ENCODE measurements at places on chromosomes 6 and 20. TPM values are rescaled to one million over a fixed set of nuclear protein-coding genes. Genes with fewer than 3 reads are reported as not detected.

- peaks cover 17% of the 10 kb centered on the region for H3K27me3 ChIP-seq
- H3K36me3 ChIP-seq: no peaks in the 10 kb centered on the region
- H3K4me1 ChIP-seq: no peaks in the 10 kb centered on the region
Measured at GRCh38 chr6:148240461-148240840, 102.2 kb upstream of the SASH1 start.

GRCh38 chr20:46317685-46318177 lies 9.4 kb upstream of the CDH22 start:
- H3K4me1 ChIP-seq: no peaks in the 10 kb centered on the region
- no peaks in the 10 kb centered on the region for H3K36me3 ChIP-seq
- no peak for DNase-seq
- no peak overlapping the region for H3K27ac ChIP-seq
- H3K27me3 ChIP-seq: peaks cover 87% of the 10 kb centered on the region

DNA sequence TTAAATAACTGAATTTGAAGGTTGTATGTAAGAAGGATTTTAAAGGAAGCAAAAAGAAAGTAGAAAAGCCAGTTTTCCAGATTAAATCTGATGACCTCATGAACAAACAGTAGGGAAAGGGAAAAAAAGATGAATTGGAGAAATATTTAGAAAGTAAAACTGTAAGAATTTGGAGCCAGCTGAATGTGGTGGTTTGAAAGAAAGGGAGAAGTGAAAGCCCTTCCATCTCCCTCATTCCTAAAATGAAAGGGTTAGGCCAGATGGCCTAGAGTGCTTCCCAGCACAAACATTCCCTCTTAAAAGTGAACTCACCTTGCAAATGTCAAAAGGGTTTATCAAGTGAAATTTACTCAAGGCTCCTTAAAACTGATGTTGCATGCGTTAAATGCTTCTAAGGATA lies 139.3 kb upstream of the COL21A1 start:
- no peak for DNase-seq
- no peaks in the 10 kb centered on the region for H3K27me3 ChIP-seq
- no peaks in the 10 kb centered on the region for H3K4me1 ChIP-seq
- no peak overlapping the region for H3K27ac ChIP-seq
- no peaks in the 10 kb centered on the region for H3K36me3 ChIP-seq

Gene JPH2
- total RNA-seq: not detected

DNA sequence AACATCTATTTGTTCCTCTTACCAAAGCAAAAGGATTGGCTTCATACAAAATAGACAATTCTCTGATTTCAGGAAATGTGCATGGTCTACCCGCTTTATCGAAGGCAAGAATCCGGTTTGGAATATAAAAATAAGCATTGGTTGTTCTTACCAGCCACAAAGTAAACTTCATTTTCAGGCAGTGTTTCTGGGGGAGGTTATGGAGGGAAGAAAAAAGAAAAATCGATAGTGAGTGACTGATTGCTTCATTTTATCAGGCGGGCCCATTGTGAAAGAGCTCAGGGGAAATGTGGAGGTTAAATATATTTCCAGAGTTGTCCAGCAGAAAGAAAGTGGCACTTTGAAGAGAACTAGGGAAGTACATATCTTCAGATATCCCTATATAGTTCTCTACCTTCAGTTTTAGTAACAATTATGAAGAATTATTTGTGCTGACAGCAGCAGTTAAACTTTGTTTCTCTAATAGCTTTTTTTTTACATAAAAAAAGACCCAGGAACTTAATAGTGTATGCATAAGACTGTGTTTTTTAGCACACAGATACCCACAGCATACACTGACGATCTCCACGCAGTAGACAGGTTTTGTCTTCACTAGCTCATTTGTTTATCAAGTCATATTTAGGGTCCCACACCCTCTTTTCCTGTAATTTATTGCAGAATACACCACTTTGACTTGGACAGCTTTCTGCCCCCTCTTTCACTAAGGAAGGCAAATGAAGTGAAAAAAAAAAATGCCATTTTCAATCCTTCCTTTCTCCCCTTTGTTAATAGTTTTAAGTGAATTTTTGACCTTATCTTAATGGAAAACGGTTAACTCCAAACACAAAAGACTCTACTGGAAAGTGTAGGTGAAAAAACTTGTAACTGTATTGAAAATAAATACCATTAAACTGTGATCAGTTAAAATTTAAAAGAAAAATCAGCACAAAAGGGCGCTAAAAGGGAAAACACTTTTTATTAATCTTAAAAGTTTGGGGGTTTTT lies 2.9 kb downstream of the POU3F2 start:
- no peak overlapping the region for H3K27ac ChIP-seq
- DNase-seq: no peak
- peaks cover 10% of the 10 kb centered on the region for H3K27me3 ChIP-seq
- peaks cover 38% of the 10 kb centered on the region for H3K4me1 ChIP-seq

Gene PDYN
- not detected for total RNA-seq

Gene PPP1R3G
- total RNA-seq: 0.04 TPM

Gene RNF5
- 149 TPM for total RNA-seq

DNA sequence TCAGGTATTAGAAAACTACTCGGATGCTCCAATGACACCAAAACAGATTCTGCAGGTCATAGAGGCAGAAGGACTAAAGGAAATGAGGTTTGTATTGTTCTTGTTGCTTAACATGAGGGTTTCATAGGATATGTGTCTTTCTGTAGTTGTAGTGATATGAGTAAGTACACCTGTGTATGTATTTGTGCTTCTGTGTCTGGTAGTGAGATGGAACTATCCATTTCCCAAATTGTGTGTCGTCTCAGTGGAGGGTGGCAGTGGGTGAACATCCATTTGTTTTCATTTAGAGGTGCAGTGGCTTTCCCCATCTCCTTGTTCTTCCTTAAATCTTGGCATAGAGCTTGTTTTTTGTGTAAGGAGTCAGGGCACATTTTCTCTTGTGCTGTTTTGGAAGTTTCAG lies 8.2 kb downstream of the ASXL1 start:
- H3K27me3 ChIP-seq: no peaks in the 10 kb centered on the region
- H3K4me3 ChIP-seq: no peak overlapping the region
- H3K27ac ChIP-seq: no peak overlapping the region
- peaks cover 5% of the 10 kb centered on the region for H3K4me1 ChIP-seq
- DNase-seq: no peak

Data from K562 (cell line).